ENCODE measurements at places on chromosomes 6 and 20.

- no peak for DNase-seq
These were observed 40.6 kb downstream of the HECA start for GRCh38 chr6:139175389-139175948.

- no peak for DNase-seq
These were observed 10.9 kb downstream of the PMEPA1 start for GRCh38 chr20:57698867-57699275.

GRCh38 chr6:6875818-6876470 lies 231.8 kb upstream of the RREB1 start:
- DNase-seq: peak; percentile 89

GRCh38 chr20:50312682-50313521 lies 122.3 kb downstream of the CEBPB start:
- no peak for DNase-seq

GRCh38 chr6:116165596-116165995 lies 39.7 kb upstream of the COL10A1 start:
- no peak for DNase-seq

GRCh38 chr6:153131037-153131981 lies at the start of gene RGS17:
Gene RGS17, minus strand, starts transcription at chr6:153131282. Its CDS starts 87,264 bp downstream, at chr6:153044018.
- peak; percentile 23 for DNase-seq

GRCh38 chr6:498795-499231 lies 107.3 kb downstream of the IRF4 start:
- no peak for DNase-seq

GRCh38 chr6:36688739-36689075 lies 8.9 kb upstream of the RAB44 start:
- DNase-seq: no peak

DNA sequence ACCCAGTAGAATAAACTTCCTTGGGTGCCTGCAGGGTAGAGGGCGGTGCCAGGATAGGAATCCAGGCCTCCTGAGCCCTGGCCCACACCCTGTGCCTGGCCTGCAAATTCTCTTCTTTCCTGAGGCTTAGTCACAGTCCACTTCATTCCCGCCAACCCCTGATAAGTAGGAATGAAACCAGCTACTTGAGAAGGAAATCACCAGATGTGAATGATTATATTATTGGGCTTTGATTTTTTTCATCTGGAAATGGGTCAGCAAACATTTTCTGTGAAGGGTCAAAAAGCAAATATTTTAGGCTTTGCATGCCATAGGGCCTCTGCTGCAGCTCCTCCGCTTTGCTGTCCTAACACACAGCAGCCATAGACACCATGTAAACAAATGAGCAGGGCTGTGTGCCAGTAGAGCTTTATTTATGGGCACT lies 50.2 kb downstream of the STK35 start:
- DNase-seq: peak; percentile 40

- DNase-seq: no peak
These were observed 55.9 kb downstream of the TBC1D7 start for GRCh38 chr6:13272131-13273046.

DNA sequence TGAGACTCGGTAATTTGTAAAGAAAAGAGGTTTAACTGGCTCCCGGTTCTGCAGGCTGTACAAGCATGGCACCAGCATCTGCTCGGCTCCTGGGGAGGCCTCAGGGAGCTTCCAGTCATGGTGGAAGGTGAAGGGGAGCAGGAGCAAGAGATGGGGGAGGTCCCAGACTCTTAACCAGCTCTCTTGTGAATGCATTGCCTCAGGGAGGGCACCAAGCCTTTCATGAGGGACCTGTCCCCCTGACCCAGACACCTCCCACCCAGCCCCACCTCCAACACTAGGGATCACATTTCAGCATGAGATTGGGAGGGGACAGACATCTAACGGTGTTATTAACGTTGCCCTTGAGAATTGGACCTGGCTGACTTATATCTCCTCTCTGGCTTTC lies 68.6 kb downstream of the PTPN1 start:
- DNase-seq: no peak

- DNase-seq: no peak
These were observed 110.3 kb downstream of the CRYBG1 start for GRCh38 chr6:106470811-106471210.

GRCh38 chr6:401994-402640 lies 10.6 kb downstream of the IRF4 start:
- DNase-seq: no peak

DNA sequence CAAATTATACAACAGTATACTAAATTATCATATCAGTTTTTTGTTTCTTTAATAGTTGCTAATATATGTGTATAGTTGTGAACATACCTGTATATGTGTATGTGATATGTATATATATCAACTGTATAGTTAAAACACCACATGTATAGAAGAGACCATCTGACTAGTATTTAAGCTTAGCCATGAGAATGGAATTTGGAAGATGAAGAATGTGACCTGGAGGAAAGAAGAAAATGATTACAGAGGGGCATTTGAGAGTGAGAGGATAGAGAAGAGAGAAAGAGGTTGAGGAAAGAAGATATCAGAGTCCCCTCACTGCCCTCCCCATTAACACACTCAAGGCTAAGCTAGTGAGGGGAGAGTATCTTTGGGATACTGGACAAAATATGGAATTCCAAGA lies 335.9 kb downstream of the BCKDHB start:
- DNase-seq: no peak

GRCh38 chr20:23268792-23269354 lies 81.7 kb upstream of the NXT1 start:
- DNase-seq: no peak

GRCh38 chr6:26318459-26319404 lies 46.3 kb upstream of the BTN3A2 start:
- DNase-seq: no peak

- no peak for DNase-seq
These were observed 265.9 kb upstream of the FERMT1 start for GRCh38 chr20:6388671-6389197.

- DNase-seq: peak; percentile 18
These were observed 26.7 kb downstream of the GPX6 start for GRCh38 chr6:28488916-28489365.

- no peak for DNase-seq
These were observed 84.9 kb downstream of the OLIG3 start for GRCh38 chr6:137409266-137409777.

- no peak for DNase-seq
These were observed 202.5 kb upstream of the GMDS start for GRCh38 chr6:2447931-2448330.

- no peak for DNase-seq
These were observed 63.0 kb upstream of the NCOA3 start for GRCh38 chr20:47438464-47439381.

GRCh38 chr20:37392441-37393195 lies 46.7 kb downstream of the SRC start:
- no peak for DNase-seq

GRCh38 chr20:25303292-25304024 lies 55.6 kb downstream of the PYGB start:
- DNase-seq: no peak

DNA sequence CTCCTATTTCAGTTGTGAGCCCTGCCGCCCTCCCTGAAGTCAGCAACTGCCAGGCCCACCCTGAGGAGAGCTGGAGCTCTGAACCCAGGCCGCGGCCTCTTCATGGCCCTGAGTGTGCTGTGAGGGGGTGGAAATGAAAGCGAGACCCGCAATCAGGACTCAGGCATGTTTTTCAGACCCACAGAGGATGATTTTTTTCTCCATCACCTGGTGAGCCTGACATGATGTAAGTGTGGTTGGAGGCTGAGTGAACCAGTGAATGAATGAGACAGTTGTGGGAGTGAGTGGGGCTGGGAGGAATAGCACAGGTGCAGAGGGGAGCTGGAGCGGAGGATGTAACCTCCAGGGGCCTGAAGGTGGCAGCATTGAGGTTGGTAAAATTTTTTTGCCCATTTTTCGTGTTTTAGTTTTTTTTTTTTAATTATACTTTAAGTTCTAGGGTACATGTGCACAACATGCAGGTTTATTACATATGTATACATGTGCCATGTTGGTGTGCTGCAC lies 18.3 kb downstream of the RAET1L start:
- no peak for DNase-seq

DNA sequence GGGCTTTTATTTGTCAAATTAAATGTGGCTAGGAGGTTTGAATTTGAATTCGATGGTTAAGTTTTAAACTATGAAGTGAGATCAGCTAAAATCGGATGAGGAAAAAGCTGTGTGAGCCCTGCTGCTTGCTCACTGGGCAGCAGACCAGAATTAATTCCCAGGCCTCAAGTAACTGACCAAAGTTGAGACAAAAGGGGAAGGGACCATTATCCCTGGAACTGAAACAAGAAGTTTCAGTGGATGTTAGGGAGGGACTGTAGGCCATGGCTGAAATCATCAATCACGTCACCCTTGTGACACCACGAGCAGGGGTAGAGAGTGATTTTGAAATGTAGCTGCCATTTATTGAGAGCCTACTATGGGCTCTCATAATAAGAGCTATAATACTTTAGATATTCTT lies 7.0 kb upstream of the PRSS35 start:
- no peak for DNase-seq

GRCh38 chr20:16474363-16474762 lies 98.9 kb downstream of the KIF16B start:
- DNase-seq: no peak
